ENCODE measurements at places on chromosomes 7 and 10.

DNA sequence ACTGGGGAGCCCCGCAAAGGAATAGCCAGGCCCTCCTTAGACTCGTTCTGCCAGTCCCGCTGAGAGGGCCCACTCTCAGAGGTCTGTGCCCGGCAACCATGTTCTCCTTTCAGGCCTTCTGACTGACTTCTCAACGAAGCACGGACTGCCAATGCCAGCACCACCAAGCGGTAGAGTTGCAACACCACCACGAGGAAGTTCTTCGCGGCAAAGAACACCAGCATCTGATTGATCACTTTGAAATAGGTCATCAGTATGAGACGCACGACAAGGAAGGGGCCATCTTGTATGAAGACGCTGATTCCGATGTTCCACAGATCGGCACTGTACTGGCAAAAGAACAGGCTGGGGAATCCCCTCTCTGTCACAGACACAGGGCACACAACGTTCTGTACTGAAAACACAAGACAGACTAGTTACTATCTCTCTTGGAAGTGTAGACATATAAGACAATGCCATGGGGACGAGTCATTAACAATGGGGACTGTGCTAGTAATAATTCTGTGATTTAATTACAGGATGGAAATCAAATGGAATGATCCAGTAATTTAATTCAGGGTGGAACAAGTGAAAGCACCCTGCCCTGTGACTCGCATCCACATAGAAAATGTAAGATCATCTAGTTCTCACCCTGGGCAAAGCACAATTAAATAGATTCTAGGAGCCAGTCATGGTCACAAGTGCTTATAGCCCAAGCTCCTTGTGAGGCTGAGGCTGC, 42.7 kb downstream of the TMEM26 start:
- no peaks in the 10 kb centered on the region for H3K36me3 ChIP-seq
- no peak for DNase-seq
- no peak overlapping the region for H3K27ac ChIP-seq
- no peak overlapping the region for H3K4me3 ChIP-seq
- no peaks in the 10 kb centered on the region for H3K4me1 ChIP-seq

DNA sequence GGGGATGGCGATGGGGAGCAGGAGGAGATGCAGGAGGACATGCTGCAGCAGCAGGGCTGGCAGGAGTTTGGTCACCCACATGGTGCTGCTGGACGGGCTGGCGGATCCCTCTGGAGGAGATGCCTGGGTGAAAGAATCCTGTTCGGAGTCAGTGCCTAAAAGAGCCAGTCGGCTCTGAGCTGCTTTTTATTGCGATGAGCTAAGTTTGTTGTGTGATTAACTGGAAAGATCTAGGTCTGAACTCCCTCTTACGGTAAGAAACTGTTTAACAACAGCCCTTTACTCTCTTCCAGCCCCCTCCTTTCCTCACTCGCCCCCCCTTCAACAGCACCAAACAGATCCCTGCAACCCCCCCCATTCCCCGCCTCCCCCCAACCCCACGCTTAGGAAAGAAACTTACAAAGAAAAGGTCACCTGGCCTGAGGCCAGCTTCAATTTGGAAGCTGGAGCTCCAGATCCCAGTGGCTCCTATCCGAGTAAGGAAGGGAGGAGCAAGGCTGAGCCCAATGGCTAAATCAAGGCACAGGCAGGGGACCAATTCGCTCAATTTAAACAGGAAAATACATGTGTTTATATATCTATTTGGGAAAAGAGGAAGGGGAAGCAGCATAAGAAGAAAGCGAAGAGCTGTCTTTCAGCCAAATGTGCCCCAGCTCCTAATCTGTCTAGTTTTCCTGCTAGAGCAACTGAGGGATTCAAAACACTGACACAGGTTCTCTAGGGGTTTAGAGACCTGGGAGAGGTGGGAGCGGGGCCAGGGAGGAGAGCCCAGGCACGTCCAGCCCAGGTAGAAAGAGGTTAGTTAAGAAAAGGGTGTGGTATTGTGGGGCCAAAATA, at the start of gene HGF:
HGF (minus strand) TSS at position 157 of the 837 bp plus-strand sequence; CDS start at position 81, 76 bp downstream.
- no peaks in the 10 kb centered on the region for H3K36me3 ChIP-seq
- no peaks in the 10 kb centered on the region for H3K27me3 ChIP-seq
- no peaks in the 10 kb centered on the region for H3K4me1 ChIP-seq
- H3K4me3 ChIP-seq, result no peak within 1 kb of the TSS

DNA sequence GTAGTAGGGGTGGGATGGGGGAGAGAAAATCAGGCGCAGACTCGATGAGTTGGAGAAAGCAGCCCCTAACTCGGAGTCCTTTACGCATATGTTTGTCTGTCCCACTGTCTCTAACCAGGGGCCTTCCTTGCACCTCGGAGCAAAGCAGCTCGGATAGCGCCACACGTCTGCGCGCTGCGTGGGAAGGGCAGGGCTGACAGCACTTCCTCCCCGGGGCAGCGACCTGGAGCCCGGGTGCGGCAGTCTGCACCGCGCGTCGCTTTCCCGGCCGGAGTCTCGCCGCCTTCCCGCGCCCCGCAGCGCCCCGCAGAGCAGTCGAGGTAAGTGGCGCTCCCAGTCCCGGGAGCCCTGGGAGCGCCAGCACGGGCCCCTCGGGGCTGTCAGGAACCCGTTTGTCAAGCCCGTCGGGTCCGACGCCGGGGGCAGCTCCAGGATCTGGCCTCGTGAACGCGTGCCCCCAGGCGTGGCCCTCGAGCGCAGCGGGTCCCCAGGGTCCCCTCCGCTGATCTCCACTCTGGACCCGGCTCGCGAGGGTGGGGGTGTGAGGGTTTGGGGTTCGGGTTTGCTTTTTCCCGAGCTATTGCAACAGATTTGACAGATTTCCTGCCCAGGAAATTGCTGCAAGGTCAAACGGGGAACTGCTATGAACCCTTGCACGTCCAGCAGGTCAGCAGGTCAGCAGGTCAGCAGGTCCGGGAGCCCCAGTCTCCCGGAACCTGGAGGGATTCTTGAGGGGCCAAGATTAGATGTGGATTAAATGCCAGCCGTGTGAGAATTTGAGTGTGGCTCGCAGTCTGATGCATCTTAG, 597 bp downstream of the APBB1IP start:
- H3K27me3 ChIP-seq, result no peaks in the 10 kb centered on the region
- H3K4me1 ChIP-seq, result peaks cover 46% of the 10 kb centered on the region

DNA sequence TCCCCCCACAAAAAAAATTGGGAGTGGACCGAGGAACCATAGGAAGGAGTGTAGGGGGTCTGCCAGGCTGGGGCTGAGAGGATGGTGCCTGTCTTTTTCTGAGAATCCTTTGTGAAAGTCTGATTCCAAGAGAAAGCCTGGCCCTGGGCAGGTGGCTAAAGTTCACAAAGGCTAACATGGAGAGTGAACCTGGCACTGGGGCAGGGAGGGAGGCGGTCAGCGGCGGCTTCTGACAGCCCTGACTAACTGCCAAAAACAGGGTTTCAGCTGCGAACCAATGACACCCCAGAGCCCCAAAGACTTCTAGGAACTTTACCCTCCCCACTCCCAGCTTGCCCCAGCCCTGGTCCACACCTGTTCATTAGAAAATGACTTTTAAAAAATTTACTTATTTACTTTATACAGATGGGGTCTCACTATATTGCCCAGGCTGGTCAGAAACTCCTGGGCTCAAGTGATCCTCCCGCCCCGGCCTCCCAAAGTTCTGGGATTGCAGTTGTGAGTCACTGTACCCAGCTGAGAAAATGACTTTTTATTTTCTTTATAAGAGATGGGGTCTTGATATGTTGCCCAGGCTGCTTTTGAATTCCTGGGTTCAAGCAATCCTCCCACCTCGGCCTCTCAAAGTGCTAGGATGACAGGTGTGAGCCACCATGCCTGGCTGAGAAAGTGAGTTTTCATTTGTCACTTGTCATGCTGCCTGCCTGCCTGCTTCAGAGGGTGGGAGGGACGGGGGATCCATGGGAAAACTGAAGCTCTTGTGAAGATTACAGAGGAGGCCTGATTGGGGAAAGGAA, 61.0 kb upstream of the DUSP5 start:
- no peak overlapping the region for H3K27ac ChIP-seq
- peaks cover 5% of the 10 kb centered on the region for H3K4me1 ChIP-seq
- no peaks in the 10 kb centered on the region for H3K36me3 ChIP-seq

GRCh38 chr7:47771336-47771989, 176.8 kb downstream of the PKD1L1 start:
- H3K4me1 ChIP-seq, result no peaks in the 10 kb centered on the region
- no peak overlapping the region for H3K4me3 ChIP-seq
- no peak overlapping the region for H3K27ac ChIP-seq
- H3K36me3 ChIP-seq, result no peaks in the 10 kb centered on the region
- DNase-seq, result no peak

DNA sequence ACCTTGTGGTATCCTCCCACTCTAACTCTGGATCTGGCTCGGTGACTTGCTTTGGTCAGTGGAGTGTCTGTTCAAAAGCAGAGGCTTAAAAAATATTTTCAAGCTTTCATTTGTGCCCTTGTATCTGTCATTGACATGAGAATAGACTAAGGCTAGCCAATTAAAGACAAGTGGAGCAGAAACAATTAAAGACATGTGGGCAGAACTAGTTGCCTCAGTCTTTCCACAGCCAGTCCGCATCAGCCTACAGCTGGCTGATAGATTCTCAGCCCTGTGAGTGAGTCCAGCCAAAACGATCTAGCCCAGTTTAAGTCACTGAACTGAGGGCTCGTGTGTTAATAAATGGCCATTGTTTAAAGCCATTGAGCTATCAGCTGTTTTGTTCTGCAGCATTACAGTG, 185.2 kb upstream of the DGKB start:
- H3K4me3 ChIP-seq, result no peak overlapping the region
- H3K4me1 ChIP-seq, result no peaks in the 10 kb centered on the region
- H3K36me3 ChIP-seq, result no peaks in the 10 kb centered on the region
- no peak overlapping the region for H3K27ac ChIP-seq
- H3K27me3 ChIP-seq, result no peaks in the 10 kb centered on the region

DNA sequence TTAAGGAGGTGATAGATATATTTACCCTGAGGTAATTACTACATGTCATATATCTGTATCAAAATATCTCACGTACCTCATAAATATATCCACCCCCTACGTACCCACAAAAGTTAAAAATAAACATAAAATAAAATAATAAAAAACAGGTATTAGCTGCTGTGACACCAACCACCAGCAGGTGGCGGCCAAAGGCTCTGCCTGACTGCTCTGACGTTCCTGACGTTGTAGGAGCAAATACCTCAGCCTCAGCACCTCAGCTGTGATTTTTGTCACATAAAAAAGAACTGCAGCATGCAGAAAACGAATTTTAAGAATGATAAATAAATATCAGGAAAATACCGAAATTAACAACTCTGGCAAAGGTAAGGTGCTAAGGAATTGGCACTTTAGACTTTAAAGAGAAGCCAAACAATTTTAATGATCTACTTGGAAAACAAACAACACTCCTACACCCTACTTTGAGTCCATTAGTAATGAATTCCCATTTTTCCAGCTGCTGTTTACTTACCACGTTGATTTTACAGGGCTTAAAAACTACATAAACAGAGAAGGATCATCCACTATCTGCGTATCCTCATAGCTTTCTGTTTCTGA, 125.4 kb upstream of the TARP start:
- DNase-seq, result peak; percentile 66
- H3K27ac ChIP-seq, result no peak overlapping the region
- no peaks in the 10 kb centered on the region for H3K36me3 ChIP-seq
- peaks cover 15% of the 10 kb centered on the region for H3K27me3 ChIP-seq

Measured in activated naive CD4-positive, alpha-beta T cell treated with anti-CD3 and anti-CD28 coated beads, Interleukin-2, amount 10 ng/mL, durations not matched to agents 7 days and 5 days (primary cell).